ENCODE measurements at places on chromosomes 12 and 14. TPM values are rescaled to one million over a fixed set of nuclear protein-coding genes. Genes with fewer than 3 reads are reported as not detected.

MTHFD1 gene
- 49.4 TPM for total RNA-seq

DNA sequence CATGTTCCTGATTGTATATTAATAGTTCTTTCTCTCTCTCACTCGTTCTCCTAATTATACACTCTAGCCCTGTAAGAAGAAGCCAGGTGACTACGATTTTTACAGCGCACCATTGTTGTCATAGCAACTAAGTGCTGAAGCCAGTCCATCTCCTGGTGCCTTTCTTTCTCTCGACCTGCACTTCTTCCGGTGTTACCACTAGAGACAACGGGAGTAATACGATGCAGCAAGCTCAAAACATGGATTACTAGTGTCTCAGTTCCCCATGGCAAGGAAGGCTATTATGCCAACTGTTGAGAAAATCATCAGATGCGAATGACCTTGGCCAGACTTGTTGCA, 40.8 kb upstream of the DCD start:
- H3K27me3 ChIP-seq, result no peaks in the 10 kb centered on the region
- no peak overlapping the region for H3K4me3 ChIP-seq
- no peak overlapping the region for H3K27ac ChIP-seq
- no peaks in the 10 kb centered on the region for H3K4me1 ChIP-seq

DNA sequence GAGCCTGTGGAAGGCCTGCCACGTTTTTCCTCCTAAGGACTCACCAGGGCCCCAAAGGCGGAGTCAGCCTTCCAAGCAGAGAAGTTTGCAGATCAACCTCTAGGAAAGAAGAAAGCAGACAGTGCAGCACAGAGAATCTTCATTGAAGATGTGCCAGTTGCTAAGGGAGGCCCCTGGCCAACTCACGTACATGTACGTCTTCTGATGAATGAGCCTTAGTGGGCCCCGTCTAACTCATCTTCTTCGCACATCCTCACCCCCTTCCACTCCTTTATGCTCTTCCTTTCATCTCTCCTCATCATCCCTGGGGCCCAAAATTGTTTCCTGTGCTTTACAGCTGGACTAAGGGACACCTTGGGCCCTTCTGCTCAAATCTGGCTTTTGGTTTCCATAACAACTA, 703.0 kb upstream of the TBX3 start:
- no peak overlapping the region for H3K4me3 ChIP-seq
- H3K4me1 ChIP-seq, result no peaks in the 10 kb centered on the region
- no peak for DNase-seq
- no peaks in the 10 kb centered on the region for H3K27me3 ChIP-seq
- H3K36me3 ChIP-seq, result no peaks in the 10 kb centered on the region

GRCh38 chr12:89622115-89622514, 86.5 kb downstream of the ATP2B1 start:
- DNase-seq, result no peak
- H3K27me3 ChIP-seq, result no peaks in the 10 kb centered on the region
- H3K27ac ChIP-seq, result no peak overlapping the region
- peaks cover 4% of the 10 kb centered on the region for H3K36me3 ChIP-seq

GRCh38 chr12:118958520-118958919, 22.8 kb upstream of the SRRM4 start:
- no peaks in the 10 kb centered on the region for H3K27me3 ChIP-seq
- no peaks in the 10 kb centered on the region for H3K36me3 ChIP-seq
- no peak for DNase-seq
- no peak overlapping the region for H3K4me3 ChIP-seq
- no peak overlapping the region for H3K27ac ChIP-seq

- no peak overlapping the region for H3K4me3 ChIP-seq
- H3K4me1 ChIP-seq, result no peaks in the 10 kb centered on the region
- no peaks in the 10 kb centered on the region for H3K36me3 ChIP-seq
- no peak overlapping the region for H3K27ac ChIP-seq
- no peak for DNase-seq
- no peaks in the 10 kb centered on the region for H3K27me3 ChIP-seq
These were observed 36.8 kb upstream of the SLC38A2 start for GRCh38 chr12:46409342-46409741.
